ENCODE measurements at places on chromosomes 12 and 14.

DNA sequence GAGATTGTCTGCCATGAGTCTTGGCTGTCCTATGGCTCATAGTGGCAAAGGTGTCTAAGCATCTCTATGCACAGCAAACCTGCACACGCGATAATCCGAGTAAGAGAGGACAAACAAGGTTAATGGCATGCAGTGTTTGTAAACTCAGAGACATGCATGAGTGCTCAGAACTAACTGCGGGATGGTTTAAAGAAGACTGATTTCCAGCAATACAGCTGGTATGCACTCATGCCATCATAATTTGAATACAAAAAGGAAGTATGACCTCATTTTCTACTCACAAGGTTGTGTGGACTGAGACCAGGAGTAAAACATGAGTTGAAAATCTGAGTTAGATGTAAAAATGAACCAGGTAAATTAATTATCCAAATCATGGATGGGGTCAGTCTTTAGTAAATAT, 16.6 kb upstream of the TCP11L2 start:
- no peak for DNase-seq

GRCh38 chr12:85874031-85874461, at the start of gene NTS:
TSS of gene NTS (plus strand) at chr12:85874295. CDS start at chr12:85874404, 109 bp downstream.
- DNase-seq = no peak

DNA sequence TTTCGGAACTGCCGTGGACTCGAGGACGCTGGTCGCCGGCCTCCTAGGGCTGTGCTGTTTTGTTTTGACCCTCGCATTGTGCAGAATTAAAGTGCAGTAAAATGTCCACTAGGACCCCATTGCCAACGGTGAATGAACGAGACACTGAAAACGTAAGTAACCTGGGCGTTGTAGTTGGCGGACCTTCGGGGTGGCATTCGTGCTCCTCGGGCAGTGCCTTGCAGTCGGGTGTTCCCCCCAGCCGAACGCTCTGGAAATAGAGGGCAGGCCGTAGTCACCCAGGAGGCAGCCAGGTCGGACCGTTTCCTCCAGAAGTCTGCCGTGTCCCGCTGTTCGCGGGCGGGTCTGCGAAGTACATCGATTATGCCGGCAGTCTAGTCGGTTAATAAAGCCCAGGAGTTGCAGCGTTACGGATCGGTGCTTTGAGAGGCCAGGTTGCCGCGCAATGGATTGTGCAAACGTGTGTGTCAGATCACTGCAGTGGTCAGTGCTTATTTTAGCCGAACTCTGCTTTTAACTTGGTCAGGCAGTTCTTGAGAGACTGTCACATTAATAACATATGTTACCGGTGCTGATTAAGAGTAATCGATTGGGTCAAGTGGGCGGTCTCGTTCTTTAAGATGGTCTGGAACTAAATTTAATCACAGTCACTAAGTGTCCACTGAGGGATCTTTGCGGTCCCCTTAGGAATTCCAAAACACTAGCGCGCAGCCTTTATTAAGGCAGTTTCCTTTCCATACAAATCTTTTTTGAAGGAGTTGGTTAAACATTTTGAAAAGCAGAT, 906 bp downstream of the MARK3 start:
- no peak for DNase-seq

- no peak for DNase-seq
These were observed 68.7 kb downstream of the CCDC88C start for GRCh38 chr14:91348845-91349465.

GRCh38 chr14:51782435-51782834, 78.0 kb upstream of the GNG2 start:
- DNase-seq = no peak

DNA sequence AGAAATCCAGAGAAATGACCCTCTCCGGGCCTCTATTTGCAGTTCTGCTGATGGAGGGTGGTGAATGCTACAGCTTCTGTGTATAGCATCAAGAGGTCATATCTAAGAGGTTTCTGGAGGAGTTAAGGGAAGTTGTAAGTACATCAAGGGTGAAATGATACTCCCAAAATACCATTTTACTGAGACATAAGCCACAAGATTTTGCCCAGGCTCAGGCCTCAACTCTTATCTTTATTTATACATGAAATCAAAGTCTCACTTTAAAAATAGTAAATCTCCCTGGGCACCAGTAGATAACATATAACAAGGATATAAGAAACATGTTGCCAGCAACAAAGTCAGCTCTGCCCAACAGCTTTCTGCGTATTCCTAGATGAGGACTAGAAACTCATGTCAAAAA, 40.4 kb downstream of the NIN start:
- no peak for DNase-seq

DNA sequence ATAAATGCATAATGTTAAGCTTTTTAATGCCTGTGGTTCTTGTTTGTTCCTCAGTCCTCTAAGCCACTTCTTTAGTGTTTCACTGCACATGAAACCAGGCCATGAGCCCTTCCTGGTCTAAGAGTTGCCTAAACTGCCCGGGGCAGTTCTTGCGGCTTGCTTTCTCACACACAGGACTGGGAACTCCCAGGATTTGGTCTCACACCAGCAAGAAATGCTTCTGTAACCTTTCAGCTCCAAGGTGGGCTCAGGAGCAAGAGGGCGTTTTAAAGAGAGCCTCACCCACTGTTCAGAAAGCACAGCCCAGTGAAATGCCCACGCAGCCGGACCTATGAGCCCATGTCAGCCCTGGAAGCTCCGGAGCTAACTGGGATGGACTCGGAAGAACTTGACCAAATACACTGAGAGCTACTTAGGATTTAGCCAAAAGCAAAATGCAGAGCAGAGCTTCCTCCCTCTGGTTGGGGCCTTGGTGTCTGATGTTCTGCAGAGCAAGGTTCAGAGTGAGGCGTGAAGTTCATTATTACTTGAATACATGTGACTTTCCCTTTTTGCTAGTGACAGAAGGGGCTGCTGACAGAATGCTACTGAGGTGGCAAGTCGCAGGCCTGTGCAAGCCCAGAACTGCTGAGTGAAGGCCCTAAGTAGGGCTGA, 23.4 kb downstream of the SLC25A29 start:
- DNase-seq = no peak

DNA sequence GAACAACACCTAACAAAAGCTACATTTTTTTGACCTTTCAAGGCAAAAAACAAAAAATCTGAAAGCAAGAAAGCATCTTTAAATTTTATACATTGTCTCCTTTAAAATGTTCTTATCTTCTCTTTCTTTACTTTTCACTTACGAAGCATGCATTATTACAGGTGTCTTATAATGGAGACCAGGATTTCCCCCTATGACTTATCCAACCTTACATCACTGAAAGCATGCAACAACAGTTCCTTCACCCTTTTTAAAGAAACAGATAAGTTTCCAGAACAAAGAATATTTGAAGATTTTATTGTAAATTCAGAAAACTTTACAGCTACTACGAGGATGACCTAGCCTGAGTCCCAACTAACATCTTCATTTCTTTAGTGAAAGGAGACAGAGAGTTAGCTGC, 277.2 kb downstream of the AKAP6 start:
- no peak for DNase-seq

- no peak for DNase-seq
These were observed 303.1 kb downstream of the RAD51B start for GRCh38 chr14:68122651-68123050.

GRCh38 chr12:97308576-97309198, 153.9 kb upstream of the RMST start:
- no peak for DNase-seq

DNA sequence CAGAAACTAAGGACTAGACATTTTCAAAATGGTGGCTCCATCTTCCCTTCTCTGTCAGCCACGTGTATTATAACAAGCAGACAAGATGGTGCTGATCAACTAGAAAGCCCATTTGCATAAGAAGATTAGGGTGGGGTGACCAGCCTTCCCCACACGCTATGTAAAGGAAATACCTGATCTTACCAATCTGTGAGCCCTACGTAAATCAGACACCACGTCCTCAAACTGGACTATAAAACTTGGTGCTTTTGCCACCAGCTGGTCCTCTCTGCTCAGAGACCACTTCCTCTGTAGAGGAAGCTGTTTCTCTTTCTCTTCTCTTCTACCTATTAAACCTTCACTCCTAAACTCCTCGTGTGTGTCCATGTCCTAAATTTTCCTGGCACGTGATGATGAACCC, 101.1 kb upstream of the PLEKHG7 start:
- DNase-seq = no peak

DNA sequence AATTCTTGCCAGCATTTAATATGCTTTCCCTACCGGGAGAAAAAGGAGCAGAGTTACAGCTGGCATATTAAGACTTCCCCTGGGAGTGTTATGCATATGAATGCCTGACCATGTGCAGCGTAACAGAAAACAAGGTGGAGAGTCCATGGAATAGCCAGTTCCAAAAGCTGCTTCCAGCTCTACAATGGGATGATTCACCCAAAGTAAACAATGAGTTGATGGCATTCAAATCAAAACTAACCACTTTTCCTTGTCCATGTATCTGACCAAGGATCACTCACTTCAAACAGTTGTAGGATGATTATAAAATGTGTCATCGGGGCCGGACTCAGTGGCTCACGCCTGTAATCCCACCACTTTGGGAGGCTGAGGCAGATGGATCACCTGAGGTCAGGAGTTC, 48.1 kb upstream of the BICDL1 start:
- DNase-seq = no peak

DNA sequence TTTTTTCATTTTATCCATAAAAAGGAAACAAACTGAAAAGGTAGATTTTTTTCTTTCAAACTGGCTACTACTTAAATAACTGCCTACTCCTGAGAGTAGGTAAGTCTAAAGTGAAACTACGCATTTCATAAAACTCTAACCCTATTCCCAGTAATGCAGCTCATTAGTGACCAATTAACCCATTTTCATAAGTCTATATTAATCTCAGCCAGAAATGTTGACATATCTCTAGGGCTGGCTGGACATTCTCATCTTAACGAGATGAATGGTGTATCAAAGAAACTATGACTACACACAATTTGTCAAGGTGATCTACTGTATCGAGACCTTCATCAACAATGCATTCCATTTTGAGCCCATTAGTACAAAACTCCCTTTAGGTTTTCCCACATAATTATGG, 57.2 kb downstream of the EPS8 start:
- no peak for DNase-seq

GRCh38 chr12:33129500-33129899, 232.9 kb upstream of the PKP2 start:
- no peak for DNase-seq

GRCh38 chr14:68394764-68395143, 398.1 kb downstream of the ZFP36L1 start:
- DNase-seq = no peak

- DNase-seq = no peak
These were observed 99.1 kb downstream of the SYT1 start for GRCh38 chr12:78963439-78964227.

DNA sequence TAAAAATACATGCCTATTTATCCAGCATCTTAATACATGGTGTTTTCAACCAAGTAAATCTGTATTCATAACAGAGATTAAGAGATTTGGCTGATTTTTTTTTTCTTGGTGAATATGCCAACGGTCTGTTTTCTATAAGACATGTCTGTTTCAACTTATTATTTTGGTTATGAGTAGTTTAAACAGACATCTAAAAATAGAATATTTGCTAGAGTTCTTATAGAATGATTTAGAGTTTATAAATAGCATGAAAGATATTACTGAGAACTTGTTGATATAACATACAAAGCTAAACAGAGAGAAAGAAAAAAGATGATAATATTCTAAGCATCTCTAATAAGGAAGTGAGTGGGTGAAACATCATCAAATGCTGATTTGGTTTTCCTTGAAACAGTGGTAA, 199.9 kb downstream of the CCDC91 start:
- DNase-seq = no peak

DNA sequence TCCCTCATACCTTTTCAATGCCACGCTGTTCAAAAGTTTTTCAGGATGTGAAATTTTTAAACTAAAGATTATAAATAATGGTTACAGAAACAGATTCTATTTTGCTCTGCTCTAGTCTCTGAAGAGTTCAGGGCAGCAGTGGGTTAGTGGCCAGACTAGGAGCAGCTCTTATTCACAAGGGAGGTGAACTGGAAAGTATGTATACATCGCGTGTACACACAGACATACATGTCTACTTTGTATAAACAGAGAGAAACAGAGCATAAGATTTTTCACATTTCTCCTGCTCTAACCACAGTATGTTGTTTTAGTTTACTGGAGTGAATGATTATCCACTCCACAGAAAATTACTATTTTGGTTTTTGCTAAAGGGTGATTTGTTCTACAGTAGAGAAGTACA, 74.4 kb upstream of the CRY1 start:
- no peak for DNase-seq

DNA sequence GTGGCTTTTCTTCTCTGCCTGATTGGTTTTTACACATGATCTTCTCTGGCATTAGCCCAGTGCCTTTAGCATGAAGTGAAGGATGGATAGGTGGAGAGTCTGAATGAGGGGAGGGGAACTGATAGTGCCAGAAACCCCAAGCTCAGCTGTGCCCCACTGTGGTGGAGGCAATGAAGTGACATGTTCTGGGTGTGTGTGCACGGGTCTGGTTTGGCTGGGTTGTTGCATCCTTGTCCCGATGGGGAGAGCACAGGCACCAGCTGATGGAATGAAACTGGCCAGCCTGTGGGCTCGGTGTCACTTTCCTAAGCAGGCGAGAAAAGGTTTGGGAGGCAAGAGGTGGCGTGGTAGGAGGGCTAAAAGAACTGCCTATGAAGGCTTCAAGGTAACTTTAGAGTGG, 65.3 kb downstream of the CACNA1C start:
- DNase-seq = no peak

GRCh38 chr14:100048786-100049185, 16.4 kb upstream of the EVL start:
- DNase-seq = no peak

GRCh38 chr12:80714846-80715245, 1.9 kb upstream of the MYF5 start:
- DNase-seq = no peak

DNA sequence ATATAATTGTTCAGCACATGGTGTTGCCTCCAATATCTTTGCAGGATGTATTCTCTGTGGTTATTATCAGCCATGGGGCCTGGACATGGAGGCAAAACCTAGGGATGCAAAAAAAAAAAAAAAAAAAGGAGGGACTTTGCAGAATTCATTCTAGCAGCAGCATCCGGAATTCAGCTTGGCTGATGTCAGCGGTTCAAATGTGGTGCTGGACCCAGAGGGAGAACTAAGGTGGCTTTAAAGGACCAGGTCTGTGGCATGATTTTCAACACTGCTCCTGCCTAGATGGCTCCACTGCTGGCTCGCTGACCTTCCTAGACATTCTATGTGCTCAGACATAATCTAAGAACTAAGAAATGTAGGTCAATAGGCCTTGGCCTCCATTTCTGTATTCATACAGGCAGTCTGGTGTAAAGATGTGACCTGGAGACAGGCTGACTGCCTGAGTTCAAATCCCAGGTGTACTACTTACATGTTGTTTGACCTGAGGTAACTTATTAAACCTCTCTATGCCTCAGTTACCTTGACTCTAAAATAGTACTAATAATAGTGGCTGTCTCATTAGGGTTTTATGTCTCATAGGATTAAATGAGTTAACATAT, 108.6 kb downstream of the PPM1A start:
- no peak for DNase-seq

- DNase-seq = no peak
These were observed 23.2 kb upstream of the PSMA6 start for GRCh38 chr14:35268946-35269345.

GRCh38 chr12:108689314-108690190, 41.8 kb downstream of the CORO1C start:
- DNase-seq = no peak

- DNase-seq = no peak
These were observed 75.6 kb downstream of the ANO6 start for GRCh38 chr12:45291518-45291917.

GRCh38 chr12:31687101-31687527, 27.6 kb downstream of the ETFBKMT start:
- DNase-seq = no peak

- DNase-seq = no peak
These were observed 271.0 kb upstream of the RTL1 start for GRCh38 chr14:101174522-101174838.

- no peak for DNase-seq
These were observed 49.4 kb downstream of the MAGOHB start for GRCh38 chr12:10563966-10564365.

Measured in stimulated activated CD4-positive, alpha-beta T cell treated with anti-CD3 and anti-CD28 coated beads, Interleukin-2, amount 100 ng/mL, for 4 hours (primary cell).